ENCODE measurements at places on chromosomes 7 and 10.

GRCh38 chr7:79182283-79182682 is 271.2 kb downstream of the MAGI2 start:
- DNase-seq: peak; percentile 81

- peak; percentile 53 for DNase-seq
Observed at GRCh38 chr7:102988631-102989560, 76.1 kb downstream of the LRRC17 start.

GRCh38 chr7:97859606-97860204 is 12.5 kb downstream of the ASNS start:
- no peak for DNase-seq

DNA sequence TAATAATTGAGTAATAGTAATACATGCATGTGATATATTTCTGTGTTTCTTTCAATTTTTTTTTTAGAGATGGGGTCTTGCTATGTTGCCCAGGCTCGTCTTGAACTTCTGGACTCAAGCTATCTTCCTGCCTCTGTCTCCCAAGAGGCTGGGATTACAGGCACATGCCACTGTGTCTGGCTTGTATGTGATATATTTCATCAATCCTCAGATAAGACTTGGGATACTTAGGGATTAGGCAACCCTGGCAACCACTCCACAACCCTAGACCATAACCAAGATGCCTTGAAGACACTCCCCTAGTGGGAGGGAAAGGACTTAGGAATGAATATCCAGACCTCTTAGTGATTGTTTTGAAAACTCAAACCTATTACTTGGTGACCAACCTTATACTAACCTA is 154.8 kb downstream of the CCDC3 start:
- DNase-seq: no peak

DNA sequence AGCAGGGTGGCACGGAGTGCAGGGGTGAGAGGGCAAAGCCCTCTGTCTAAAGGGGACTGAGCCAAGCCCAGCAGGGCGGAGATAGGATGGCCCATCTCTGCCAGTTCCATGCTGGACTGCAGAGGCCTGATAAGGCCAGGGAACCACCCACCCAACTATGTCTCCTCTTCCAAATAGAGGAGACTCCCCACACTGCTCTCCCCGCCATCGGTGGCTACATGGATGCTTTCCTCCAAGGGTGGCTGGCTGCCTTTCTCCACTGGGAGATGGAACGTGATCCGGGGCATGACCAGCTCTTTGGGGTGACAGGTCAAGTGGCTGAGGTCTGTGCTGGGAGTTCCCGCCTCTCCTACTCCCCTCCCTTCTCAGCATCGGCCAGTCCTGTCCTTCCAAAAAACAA is 58.1 kb upstream of the MXI1 start:
- DNase-seq: no peak

DNA sequence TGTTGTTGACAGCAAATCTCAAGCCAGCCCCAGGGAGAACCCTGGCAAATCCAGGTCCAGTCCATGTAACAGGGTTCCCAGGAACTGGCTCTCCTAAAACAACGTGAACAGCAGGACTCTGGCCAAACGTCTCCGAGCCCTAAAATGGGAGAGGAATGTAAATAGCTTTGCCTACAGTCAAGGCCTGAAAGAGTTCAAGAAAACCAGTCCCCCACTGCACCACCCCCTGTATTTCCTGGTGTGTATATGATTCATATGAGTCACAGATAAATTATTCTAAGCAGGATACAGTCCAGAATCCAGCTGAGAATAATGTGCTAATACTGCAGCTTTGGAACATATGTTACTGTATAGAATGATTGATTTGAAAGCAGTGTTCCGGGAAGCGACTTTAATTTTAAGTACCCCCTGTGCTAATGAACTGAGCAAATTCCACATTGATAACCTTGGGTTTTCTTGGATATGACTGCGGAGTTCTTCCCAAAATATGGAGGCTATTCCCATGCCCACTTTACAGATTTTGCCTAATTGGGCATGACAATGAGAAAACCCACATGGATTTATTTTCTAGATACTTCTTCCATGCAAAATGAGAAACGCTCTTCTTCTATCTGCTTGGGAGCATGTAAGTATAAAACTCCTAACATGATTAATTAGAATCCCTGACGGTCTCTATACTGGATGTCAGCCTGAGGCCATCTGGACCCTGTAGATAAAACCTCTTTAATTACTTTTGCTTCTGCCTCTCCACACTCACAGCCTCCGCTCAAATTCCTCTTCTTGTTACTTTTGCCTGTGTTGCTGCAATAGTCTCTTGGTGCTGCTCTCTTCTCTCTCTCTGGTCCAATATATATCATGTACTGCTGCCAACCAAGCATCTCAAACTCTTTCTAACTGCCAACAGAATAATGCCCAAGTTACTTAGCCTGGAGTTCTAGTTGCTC is 50.2 kb downstream of the LAMB4 start:
- no peak for DNase-seq

GRCh38 chr10:6518791-6519429 is 61.2 kb downstream of the PRKCQ start:
- DNase-seq: no peak

DNA sequence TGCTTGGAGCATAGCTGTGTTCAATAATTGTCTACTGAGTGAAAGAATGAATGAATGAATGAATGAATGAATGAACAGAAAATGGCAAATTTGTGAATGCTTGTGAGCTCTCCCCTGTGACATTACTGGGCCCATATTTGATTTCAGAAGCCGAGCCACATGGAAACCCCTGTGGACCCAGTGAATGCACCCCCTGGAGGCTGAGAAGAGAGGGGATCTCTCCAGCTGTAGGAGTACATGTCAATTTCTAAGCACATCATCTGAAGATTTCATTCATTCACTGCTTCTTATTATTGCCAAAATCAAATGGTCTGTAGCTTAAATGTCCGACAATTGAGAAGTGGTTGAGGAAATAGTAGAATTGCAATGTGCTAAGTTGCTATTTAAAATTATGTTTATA is 58.3 kb upstream of the DOCK1 start:
- no peak for DNase-seq

- DNase-seq: peak; percentile 70
Observed at GRCh38 chr10:30359373-30360206, 10.5 kb upstream of the MTPAP start.

GRCh38 chr7:126856691-126857291 is 395.9 kb downstream of the GRM8 start:
- peak; percentile 37 for DNase-seq

GRCh38 chr10:51985336-51985735 is 285.9 kb upstream of the CSTF2T start:
- DNase-seq: no peak

DNA sequence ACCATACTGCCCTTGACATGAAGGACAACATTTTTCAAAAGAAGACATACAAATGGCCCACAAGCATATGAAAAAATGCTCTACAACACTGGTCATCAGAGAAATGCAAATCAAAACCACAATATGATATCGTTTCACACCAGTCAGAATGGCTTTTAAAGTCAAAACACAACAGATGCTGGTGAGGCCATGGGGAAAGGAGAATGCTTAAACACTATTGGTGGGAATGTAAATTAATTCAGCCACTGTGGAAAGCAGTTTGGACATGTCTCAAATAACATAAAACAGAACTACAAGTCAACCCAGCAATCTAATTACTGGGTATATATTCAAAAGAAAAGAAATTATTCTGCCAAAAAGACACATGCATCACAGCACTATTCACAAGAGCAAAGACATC is 4.2 kb upstream of the NT5C3A start:
- no peak for DNase-seq

DNA sequence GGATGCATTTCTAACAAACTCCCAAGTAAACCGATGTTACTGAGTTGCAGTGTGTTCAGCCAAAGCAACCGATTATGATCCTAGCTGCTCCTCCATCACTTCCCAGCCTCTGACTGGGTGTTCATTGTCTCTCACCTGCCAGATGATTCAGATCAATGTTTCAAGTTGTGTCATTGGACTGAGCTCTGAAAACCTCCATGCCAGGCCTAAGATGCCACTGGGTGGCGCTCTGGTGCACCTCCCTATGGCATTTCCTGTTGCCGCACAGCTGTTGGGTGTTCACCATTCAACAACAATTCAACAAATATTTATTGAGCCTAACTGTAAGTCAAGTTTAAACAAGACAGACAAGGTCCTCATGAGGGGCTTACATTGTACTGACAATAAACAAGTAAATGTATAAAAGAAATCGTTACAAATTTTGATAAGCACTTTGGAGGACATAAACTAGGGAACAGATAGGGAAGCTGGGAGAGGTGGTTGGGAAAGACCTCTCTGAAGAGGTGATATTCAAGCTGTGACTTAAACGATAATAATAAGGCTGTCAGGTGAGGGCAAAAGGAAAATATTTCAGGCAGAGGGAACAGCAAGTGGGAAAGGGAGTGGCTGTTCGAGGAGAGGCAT is 22.8 kb downstream of the RGR start:
- peak; percentile 60 for DNase-seq

DNA sequence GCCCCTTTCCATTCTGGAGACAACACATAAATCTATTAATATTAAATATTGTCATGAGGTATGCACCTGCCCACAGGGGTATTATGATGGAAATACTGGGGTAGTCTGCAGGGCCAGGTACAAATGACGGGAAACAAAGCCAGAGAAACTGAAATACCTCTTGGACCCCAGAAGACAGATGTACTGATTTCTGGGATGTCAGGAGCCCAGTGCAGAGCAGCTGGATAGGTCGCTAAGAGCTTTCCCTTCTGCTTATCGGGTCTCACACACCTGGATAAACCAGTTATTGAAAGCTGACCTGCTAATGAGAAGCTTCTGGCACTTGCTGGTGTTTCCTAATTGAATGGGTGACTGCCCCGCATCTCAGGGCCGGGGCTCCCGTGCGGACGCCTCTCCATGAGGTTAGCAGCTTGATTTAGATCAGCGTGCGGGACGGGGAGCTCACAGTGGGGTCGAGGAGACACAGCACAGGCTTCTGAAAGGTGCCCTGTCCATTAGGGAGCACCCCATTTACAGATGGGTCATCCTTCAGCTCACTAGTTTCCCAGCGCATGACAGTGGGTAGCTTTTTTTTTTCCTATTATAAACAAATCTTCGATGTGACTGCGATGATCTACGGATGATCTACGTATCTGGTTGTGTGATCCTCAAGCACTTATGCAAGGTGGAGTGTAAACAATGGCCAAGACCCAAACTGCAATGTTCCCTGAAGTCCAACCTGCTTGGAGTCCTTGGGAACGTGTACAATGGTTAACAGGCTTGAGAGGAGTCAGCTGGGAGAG is 1.5 kb upstream of the INSIG1 start:
- peak; percentile 2 for DNase-seq

DNA sequence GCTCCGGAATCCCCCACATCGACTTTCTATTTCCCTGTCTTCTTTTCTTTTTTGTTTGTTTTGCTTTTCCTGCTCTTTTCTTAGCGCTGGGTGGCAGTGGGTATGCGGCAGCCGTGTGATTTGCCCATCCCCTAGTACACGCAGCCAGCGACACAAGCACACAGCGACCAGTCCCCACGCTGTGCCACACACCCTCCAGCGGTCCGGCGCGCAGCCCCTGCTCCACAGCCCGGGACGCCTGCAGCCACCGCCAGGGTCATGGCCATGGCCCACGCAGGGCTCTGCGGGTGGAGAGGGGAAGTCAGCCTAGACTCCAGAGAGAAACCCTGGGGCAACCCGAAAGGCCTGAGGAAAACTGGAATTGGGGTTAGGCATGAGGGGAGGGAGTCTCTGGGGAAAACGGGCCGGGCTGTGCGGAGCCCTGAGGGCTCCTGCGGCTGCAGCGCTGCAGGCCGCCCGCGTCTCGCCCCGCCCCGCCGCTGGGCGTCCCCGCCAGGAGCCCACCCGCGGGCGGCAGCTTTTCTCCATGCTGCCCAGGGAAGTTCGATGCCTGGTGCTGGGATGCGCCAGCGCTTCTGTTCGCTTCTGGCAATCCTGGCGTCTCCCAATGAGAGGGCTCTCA is 2.5 kb downstream of the CHRM2 start:
- DNase-seq: no peak

DNA sequence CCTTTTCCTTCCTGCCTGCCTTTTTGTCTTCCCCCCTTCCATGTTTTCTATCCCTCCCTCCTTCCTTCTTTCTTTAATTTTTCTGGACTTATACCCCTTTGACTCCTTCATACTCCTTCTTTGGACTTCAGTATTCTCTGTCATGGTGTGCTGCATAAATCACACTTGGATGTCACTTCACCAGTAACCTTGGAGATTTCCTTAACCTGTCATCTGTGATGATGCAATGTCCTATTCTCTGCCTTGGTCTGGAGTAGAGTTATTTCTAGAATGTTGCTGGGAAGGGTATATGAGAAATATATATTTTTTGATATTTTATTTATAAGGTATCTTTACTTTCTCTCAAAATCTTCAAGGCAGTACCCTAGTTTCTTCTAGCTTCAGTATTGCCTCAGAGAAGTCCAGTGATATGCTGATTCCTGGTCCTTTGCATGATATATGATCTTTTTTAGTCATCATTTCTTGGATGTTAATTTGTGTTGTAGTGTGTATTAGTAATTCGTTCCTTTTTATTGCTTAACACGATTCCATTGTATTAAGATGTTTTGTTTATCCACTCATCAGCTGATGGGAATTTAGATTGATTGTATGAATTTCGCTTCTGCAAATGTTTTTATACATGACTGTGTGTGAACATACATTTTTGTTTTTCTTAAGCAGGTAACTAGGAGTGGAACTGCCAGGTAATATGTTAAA is 206.9 kb upstream of the MBL2 start:
- DNase-seq: no peak

GRCh38 chr10:60573336-60573735 is 183.7 kb upstream of the ANK3 start:
- no peak for DNase-seq

DNA sequence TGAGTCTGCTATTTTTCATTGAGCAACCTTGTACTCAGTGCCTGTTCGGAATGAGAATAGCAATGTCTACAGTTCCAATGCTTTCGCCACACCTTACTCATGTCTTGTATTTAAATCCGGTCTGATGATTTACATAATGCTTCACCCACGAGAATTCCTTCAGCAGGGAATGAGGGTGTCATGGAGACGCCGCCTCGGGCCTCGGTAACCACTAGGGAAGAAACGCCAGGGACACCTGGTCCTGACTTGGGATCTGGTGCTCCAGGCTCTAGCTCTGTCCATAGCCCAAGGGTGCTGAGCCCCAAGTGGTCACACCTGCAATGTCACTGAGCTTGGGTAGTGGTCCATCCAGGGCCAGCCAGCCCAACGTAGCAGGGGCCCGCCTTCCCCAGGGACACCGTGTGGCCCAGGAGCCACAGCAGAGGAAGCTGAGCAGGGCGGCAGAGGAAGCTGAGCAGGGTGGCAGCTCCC is 37.4 kb downstream of the PRKAG2 start:
- no peak for DNase-seq
